Activated gamma-delta T cell treated with Interleukin-2 at 50 U/mL for 16 hours (primary cell): ENCODE measurements at places on chromosomes 12 and 14.

DNA sequence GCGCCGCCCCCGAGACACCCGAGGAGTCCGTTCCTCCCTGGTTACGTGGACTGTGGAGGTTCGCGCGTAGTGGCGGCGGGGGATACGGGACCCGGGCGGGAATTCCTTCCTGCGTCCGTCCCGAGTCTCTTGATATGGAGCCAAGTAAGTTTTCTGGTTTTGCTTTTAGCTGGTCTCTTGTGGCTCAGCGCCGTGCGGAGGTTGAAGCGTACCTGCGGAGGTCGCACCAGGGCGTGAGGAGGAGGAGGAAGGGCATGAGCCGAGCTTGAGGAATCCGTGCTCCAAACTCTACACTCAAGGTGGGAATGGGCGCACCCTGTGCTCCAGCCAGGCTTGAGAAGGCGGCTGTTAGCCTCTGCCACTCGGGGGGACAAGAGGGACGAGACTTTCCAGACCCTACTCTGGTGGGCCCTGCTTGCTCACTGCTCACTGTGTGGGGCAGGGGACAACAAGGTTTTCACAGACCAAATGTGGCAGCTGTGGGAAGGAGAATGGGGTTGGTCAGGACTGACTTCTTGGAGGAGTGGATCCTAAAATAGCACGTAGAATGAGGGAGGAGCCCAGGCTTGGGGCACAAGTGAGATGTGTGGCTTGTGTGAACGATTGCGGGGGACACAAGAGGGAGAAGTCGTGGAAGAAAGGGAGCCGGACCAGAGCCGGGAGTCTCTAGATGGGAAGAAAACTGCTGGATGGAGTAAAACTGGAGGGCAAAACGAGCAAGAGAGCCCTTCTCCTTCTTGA lies 577 bp downstream of the ATG101 start:
- no peak for DNase-seq

GRCh38 chr12:42987216-42987650 lies 397.7 kb upstream of the PRICKLE1 start:
- DNase-seq = no peak

DNA sequence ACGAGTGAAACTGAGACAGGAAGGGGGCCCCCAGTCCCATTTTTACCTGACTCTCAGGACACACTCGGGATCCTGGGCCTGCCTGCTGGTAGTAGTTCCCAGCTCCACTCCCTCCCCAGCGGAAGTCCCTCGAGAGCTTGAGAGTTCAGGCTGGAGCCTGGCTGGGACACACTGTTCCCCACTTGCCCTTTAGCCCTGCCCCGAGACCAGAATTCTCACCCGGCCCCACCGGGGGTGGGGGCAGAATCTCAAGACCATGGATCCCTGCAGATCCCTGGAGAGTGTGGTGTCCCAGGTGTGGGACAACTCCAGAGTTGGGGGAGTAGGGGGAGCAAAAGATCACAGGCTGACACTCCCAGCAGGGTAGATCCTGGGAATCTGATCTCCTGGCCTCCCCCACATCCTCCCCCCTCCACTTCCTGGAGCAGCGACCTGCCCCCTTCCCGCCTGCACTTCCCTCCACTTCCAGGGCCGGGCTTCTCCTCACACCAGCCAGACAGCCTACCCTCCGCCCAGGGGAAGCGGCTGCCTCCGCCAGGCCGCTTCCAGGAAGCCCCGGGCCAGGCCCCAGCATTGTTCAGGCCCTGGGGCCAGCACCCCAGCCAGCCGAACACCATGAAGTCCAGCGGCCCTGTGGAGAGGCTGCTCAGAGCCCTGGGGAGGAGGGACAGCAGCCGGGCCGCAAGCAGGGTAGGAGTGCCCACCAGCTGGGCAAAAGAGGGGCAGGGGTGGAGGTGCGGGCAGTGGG lies at the start of gene TNS2:
Gene TNS2 (plus strand): TSS at position 495 of the 748 bp plus-strand sequence. CDS start 121 bp downstream, at position 616.
- DNase-seq = no peak

DNA sequence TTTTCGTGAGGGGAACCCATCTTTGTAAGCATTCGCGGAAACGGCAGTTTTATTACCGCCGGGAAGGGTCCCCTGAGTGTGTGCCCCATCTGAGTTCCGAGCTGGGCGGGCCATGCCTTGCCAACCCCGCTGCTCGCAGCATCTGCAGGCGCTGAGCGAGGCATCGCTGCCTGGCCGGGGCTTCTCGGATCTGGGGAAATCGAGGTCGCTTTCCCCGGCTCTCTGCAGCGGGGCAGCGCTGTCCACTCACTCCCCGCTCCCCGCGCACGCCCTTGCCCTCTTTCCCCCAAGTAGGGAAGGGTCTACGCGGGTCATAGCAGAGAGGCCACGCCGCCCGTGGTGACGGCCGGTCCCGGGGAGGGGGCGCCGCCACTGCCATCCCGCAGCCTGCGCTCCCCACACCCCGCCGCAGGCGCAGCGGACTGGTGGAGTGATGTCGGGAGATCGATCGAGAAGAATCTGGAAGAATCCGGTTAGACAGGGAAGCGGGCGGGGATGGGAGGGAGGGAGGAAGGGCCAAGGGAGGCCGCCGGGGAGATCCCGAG lies 507 bp upstream of the FKBP4 start:
- no peak for DNase-seq

- no peak for DNase-seq
Observed at GRCh38 chr12:128573907-128574306, 249.9 kb downstream of the SLC15A4 start.

DNA sequence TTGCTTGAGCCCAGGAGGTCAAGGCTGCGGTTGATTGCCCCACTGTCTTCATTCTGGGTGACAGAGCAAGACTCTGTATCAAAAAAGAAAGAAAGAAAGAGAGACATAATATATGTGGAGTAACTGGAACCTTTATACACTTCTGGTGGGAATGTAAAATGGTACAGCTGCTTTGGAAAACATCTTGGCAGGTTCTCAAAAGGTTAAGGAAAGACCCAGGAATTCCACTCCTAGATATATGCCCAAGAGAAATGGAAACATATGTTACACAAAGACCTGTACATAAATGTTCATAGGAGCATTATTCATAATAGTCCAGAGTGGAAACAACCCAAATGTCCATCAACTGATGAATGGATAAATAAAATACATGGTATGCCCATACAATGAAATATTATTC lies 7.2 kb downstream of the RBMS2 start:
- no peak for DNase-seq

DNA sequence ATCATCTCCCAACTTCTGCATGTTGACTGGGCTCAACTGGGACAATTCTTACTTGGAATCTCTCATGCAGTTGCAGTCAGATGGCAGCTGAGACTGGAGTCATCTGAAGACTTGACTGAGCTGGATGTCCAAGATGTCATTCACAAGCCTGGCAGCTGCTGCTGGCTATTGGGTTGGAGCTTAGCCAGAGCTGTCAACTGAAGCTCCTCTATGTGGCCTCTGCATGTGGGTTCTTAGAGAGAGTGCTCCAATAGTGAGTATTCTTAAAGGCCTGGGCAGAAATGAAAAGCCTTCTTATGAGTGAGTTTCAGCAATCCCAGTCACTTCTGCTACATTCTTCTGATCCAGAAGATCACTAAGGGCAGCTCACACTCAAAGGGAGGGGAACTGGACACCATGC lies 440.9 kb downstream of the LRIG3 start:
- no peak for DNase-seq

DNA sequence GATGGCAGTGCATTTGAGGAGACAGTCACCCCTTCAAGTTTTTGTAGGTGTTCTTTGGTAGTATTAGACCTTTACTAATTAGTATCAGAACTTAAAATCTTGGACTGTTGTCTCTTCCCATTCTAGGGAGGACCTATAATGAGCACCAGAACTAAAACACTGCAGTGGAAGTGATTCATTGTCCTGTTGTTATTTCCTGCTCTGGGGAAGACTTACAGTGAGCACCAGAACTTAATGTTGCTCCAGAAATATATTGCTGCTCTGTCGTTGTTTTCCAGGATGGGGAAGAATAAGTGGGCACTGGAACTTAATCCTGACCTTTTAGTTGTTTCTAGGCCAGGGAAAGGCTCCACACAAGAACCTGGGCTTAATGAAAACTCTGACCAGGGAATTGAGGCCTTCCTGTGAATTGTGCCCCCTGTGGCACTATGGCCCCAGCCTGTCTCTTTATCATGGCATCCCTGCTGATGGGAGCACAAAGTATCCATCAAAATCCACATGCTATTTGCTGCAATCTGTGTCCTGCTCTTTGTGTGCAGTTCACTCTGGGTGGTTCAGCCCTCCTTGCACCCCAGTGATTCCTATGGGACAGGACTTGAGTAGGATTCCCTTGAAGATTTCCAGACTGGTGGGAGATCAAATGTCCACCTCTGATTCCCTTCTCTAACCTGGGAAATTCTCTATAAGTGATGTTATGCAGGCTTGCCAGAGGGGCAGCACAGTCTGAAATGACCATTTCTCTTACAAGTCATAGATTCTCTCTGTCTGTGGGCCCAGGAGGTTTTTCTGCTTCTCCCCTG lies 175.8 kb downstream of the PAWR start:
- DNase-seq = no peak

- no peak for DNase-seq
Observed at GRCh38 chr14:42070031-42070430, 463.4 kb downstream of the LRFN5 start.

- DNase-seq = no peak
Observed at GRCh38 chr14:57498659-57499058, 5.0 kb upstream of the CCDC198 start.

DNA sequence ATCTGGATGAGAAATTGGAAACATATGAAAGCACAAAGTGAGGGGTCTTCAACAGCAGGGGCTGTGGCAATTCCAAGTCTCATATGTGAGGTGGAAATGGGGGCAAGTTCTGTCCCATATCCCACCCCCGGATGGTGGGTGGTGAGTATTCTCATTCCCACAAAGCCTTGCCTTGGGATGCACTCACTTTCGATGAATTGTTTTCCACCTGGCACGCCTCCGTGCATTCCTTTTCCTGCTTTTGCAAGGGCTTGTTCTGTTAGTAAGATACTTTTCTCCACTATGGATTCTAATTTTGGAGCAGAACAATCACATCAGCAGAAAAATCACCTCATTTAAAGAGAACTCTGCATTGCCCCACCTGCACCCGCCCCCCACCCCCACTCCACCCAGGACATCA lies 3.1 kb downstream of the LACRT start:
- DNase-seq = no peak

GRCh38 chr12:113850309-113851056 lies 115.6 kb downstream of the RBM19 start:
- DNase-seq = no peak

- DNase-seq = no peak
Observed at GRCh38 chr12:124352839-124353238, 57.9 kb downstream of the RFLNA start.

DNA sequence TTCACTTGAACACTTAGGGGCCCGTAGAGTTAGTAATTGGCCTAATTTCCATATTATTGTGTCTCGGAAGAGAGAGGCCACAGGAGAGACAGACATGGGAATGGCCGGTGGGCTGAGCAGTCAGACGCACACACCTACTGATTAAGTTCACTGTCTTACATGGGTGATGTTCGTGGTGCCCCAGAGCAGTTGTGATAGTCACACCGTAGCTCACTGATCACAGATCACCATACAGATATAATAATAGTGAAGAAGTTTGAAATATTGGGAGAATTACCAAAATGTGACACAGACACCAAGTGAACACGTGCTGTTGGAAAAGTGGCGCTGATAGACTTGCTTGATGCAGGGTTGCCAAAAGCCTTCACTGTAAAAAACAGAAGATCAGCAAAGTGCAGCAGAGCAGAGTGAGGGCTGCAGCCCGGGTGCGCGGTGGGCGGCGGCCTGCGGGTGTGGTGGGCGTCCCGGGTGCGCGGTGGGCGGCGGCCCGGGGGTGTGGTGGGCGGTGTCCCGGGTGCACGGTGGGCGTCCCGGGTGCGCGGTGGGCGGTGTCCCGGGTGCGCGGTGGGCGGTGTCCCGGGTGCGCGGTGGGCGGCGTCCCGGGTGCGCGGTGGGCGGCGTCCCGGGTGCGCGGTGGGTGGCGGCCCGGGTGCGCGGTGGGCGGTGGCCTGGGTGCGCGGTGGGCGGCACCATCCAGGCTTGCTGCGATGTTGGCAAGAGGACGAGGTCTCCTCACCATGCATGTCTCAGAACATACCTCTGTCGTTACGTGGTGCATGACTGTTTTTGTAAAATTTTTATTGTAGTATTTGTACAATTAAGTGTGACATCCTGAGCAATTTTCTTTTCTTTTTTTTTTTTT lies 34.3 kb upstream of the TEX22 start:
- DNase-seq = peak; percentile 31

DNA sequence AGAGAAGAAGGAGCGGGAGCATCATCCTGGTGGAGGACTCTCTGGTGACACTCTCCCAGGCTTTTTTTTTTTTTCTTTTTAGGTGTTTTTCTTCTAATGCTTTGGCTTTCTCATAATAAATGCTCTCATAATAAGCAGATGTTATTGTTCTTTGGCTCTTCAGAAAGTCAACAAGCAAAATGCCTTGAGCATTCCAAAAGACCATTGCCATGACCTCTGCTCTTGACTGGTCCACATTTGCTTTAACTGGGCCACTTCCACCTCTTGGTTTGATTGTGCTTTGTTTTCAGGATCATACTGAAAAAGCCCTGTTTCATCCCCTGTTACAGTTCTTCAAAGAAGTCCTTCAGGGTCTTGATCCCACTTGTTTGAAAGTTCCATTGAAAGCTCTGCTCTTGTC lies 36.9 kb downstream of the CRACR2A start:
- no peak for DNase-seq

- peak; percentile 86 for DNase-seq
Observed at GRCh38 chr14:23034498-23035302, at the start of gene PSMB5. Gene PSMB5 (minus strand): TSS chr14:23034900. CDS start chr14:23034881, 19 bp downstream.

GRCh38 chr12:117919479-117919878 lies 49.3 kb downstream of the KSR2 start:
- no peak for DNase-seq

DNA sequence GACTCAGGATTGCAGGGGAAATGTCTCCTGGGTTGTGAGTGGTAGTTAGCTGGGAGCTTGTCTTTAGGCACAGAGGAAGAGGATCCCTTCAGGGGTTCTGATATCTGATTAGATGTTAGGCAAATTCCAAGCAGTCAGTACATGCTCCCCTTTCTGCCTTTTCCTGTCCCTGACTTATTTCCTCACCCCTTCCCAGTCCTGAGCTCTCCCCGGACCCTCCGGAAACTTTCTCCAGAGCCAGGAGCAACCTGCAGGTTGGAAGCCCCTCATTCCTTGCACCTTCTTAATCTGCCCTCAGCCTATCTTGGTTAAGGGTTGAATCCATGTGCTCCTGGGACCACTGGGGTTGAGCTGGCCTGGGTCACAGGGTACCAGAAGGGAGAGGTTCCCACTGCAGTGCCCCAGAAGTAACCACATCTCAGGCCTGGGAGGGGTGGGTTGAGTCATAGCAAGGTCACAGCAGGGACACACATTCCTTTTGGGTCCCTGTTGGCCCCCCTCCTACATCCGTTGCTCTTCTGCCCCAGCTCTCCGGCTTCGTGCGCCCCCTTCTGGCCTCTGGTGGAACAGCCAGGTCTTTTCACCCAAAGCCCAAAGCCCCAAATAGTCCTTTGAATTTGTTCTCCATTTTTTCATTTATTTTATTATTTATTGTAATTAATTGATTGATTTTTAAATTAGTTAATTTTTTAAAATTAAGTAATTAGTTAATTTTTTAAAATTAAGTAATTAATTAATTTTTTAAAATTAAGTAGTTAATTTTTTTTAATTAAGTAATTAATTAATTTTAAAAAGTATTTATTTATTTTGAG lies 1.8 kb downstream of the IGFBP6 start:
- DNase-seq = peak; percentile 93
